Upper lobe of right lung (tissue), 1 donor: ENCODE measurements at places on chromosomes 12 and 14.

DNA sequence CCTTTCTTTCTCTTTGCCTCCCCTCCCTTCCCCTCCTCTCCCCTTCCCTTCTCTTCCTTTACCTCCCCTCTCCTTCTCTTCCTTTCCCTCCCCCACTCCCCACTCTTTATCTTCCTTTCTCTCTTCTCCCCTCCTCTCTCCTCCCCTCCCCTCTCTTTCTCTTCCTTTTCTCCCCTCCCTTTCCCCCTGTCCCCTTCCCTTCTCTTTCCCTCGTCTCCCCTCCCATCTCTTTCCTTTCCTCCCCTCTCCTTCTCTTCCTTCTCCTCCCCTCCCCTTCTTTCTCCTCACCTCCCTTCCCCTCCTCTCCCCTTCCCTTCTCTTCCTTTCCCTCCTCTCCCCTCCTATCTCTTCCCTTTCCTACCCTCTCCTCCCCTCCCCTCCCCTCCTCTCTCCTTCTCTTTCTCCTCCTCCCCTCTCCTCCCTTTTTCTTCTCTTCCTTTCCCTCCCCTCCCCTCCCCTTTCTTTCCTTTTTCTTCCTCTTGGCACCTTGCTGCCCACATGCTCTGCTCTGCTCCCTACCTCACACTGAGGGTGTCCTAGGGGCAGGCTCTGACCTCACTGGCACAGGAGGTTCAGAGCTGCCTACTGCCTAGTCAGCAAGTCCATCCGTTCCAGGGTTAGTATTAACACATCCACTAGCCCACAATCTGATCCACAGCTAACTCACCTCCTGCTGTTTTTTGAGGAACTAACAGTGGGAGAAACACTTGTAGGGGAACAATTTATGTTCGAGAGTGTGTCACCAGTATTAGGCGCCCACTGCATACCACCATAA lies 101.0 kb downstream of the NUAK1 start:
- DNase-seq = no peak

DNA sequence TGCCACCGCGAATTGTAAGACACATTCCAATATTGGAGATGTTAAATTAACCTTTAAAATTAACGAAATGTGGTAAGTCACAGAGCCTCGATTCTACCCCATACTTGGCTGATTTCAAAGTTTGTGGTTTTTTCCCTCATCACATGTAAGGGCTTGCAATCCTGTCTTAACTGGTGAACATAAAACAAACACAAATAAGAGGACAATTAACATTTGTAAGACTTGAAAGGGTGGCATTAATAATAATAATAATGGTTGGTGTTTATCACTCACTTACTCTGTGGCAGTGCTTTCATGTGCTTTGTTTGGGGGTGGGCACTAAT lies 26.6 kb downstream of the PPFIBP1 start:
- no peak for DNase-seq

DNA sequence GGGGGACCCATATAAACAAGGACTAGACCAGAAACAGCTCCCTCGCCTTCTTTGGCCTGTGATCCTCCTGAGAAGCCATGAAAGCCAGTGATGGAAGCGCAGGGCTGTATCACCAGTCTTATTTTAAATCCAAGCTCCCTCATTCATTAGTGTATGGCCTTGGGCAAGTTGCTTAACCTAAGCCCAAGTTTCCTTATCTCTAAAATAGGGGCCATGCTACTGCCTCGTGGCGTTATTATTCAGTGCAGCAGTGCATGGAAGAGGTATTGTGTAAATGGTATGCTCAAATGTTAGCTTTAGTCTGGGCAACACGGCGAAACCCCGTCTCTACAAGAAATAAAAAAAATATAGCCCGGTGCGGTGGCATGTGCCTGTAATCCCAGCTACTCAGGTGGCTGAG lies 9.9 kb downstream of the ESPL1 start:
- no peak for DNase-seq

DNA sequence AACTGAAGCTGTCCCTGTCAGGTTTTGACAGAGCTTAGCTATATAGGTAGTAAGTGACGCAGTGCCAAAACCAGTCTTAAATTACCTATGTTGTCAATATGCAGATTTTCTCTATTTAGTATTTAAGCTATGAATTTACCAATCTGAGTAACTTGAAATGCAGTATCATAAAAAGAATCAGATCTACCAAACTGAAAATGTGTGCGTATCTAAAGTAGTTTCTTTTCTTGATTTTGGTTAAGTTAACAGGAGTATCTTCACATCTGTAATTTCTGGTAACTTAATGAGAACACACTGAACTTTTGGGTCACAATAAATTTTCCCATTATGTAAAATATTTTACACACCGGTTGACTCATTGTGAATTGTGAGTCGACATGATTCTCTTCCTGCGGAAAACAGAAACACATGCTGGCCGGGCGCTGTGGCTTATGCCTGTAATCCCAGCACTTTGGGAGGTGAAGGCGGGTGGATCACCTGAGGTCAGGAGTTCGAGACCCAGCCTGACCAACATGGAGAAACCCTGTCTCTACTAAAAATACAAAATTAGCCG lies 45.1 kb downstream of the TRAF3 start:
- no peak for DNase-seq

DNA sequence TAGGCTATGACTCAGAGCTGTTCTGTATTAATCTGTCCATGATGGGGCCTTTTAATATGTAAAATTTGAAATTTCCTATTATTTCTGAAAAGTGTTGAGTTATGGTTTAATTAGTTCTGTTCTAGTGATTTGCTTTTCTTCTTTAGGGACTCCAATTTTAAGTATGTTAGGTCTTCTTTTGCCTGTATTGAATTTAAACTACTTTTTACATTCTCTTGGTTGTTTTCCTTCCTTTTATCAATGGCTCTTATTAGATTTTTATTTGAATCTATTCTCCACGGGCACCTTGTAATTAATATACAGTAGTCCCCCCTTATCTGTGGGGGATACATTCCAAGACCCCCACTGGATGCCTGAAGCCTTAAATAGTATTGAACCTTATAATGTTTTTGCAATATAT lies 46.4 kb downstream of the DDHD1 start:
- no peak for DNase-seq

DNA sequence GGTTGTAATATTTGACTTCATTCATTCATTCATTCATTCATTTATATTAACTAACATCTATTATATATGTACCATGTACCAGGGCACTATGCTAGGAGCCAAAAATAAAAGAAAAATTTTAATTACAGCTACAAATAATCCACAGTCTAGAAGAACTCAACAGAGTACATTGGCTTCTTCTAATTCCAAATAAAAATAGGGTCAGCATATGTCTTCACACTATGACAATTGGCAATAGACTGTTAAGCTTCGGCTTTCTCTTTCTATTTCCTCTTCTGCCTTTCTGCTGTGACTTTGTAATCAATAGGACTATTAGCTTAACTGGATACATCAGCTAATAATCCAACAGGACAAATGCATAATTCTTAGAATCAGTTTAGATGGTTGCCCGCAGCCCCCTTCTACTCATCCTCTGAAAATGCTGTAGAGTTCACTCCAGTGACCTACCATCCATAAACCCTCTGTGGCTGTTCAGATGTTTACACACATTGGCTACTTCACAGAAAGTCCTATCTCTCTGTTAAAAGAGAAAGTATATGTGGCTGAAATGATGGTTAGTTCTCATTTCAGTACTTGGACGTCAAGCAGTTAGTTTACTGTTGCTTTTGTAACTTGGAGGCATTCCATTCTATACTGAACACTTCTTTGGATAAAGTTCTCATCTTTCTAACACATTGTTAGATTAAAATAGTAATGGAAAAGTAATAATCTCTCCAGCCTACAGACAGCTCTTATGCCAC lies 445.5 kb upstream of the GARIN6 start:
- DNase-seq = no peak

GRCh38 chr12:64618953-64619590 lies 8.8 kb downstream of the RASSF3 start:
- DNase-seq = no peak

DNA sequence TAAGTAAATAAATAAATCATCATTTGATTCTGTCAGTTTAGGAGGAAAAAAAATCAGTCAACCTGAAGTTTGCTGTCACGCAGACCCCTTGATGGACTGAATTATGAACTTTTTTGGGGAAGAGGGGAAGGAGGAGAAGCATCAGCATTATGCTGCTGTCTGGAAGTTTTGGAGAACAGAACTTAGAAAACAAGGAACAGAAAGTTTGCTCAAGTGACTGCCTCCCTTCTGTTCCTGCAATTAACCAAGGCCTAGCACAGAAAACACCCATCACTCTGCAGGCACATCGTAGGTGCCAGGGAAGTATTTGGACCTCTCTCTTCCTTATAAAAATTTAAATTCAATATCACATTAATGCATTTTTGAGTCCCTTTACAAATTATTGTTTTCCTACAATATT lies 283.8 kb downstream of the VRK1 start:
- DNase-seq = no peak

GRCh38 chr14:87864356-87865270 lies 128.4 kb downstream of the GALC start:
- no peak for DNase-seq

GRCh38 chr12:14771651-14772137 lies 31.6 kb downstream of the WBP11 start:
- no peak for DNase-seq

GRCh38 chr12:29796823-29797263 lies 13.1 kb upstream of the TMTC1 start:
- DNase-seq = no peak

GRCh38 chr12:113445544-113446171 lies 23.5 kb downstream of the SDSL start:
- no peak for DNase-seq

DNA sequence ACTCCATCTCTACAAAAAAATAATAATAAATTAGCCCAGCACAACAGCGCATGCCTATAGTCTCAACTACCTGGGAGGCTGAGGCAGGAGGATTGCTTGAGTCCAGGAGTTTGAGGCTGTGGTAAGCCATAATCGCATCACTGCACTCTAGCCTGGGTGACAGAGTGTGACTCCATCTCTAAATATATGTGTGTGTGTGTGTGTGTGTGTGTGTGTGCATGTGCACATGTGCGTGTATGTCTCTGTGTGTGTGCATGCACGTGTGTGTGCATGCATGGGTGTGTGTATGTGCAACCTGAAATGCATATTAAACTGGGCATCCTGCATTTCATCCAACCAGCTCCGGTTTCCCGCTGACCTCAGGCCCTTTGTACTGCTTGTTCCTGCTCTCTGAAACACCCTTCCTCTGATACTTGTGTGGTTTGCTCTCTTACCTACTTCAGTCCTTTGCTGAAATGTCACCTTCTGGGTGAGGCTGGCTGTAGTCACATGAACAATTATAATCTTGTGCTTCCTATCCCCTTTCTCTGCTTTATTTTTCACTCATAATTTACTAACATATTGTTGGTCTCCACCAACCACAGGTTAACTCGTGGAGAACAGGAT lies 46.9 kb downstream of the PHLDA1 start:
- DNase-seq = no peak

DNA sequence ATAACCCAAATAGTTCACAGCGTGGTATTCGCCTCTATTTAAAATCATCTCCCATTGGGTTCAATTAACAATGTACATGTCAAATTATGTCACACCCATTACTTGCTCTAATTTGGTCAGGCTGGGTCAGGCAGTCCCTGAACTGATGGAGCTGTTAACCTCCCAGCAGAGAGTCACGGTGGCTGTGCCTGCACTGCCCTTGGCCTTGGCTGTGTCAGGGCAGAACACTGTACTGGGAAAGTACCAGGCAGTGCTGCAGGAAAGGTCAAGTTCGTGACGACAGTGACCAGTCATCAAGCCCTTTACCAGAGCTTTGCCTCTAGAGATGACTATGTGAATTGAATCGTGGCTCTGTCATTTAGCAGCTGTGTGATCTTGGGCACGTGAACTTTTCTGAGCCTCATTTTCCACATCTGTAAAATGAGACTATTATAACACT lies 100.0 kb downstream of the ARF6 start:
- DNase-seq = no peak

- no peak for DNase-seq
Measured at GRCh38 chr14:101114726-101115515, 211.4 kb upstream of the RTL1 start.
